ENCODE measurements at places on chromosomes 6 and 20.

- DNase-seq, result no peak
These were observed 11.0 kb downstream of the SMPDL3A start for GRCh38 chr6:122799916-122800686.

GRCh38 chr6:41546475-41546865 is 289 bp downstream of the FOXP4 start:
- no peak for DNase-seq

GRCh38 chr20:62346398-62347150 is 20.5 kb downstream of the LAMA5 start:
- no peak for DNase-seq

GRCh38 chr6:159126590-159126989 is 42.6 kb upstream of the FNDC1 start:
- DNase-seq, result no peak

DNA sequence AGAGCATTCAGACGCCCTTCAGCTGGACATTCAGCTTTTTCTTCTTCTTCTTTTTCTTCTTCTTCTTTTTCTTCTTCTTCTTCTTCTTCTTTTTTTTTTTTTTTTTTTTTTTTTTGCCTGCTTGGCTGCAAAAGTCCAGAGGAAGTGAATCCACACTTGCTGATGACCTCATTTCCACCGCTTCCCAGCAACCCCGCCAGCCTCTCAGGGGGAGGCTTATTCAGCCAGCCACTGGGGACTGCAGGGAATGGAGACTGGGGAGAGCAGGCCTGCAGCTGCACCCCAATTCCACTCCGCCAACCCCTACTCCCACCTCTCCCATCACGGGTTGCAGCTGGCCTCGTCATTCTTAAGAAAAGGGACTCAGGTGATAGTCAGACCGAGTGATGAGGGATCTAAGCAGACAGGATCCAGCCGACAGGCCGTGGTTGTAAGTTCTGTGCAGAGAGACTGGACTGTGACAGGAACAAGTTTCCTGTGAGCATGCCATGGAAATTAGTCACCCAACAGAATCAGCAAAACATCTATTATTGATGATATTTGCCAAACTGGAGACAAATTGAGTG is 59.0 kb upstream of the QKI start:
- no peak for DNase-seq

GRCh38 chr6:157455731-157456523 is 74.9 kb downstream of the ZDHHC14 start:
- no peak for DNase-seq

All from DMS79 treated with DMSO at 0.1 percent for 48 hours (cell line).